ENCODE measurements at places on chromosomes 4 and X. TPM values are rescaled to one million over a fixed set of nuclear protein-coding genes. Genes with fewer than 3 reads are reported as not detected.

GRCh38 chrX:44042751-44043150, 69.6 kb upstream of the NDP start:
- H3K27ac ChIP-seq, result no peak overlapping the region
- DNase-seq, result no peak
- H3K27me3 ChIP-seq, result no peaks in the 10 kb centered on the region
- H3K4me3 ChIP-seq, result no peak overlapping the region

DNA sequence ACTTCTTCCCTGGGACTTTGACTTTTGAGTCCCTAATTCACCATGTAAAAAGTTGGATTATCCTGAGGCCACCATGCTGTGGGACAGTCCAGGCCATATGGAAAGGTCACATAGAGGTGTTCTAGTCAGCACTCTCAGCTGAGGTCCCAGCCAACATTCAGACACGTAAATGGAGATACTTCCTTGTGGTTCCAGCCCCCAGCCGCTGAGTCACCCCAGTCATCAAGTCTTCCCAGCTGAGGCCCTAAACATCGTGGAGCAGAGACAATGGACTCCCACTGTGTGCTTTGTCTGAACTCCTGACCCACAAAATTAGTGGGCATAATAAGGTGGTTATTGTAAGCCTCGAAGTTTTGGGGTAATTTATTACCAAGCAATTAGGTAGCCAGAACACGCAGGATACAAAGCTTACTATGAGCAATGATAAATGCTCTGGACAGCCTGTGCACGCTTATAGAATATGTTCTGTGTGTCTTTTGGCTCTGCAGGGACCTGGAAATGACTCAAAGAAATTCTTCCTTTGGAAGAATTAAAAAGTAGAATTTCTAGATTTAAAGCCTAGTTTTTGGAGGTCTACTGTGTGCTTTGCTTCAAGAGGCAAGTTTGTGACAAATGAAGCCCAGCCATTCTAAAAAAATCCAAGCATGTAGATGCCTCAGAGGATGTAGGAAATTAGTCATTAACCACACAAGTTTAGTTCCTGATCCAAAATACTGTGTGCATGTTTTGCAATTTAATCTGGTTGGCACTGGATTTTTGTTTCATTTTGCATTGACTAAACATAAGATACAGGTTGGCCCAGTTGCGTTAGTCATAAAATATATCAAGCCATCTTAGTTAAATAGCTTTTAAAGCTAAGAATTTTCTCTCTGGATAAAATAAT, 33.2 kb upstream of the SLC9A7 start:
- H3K27me3 ChIP-seq, result no peaks in the 10 kb centered on the region
- H3K36me3 ChIP-seq, result no peaks in the 10 kb centered on the region
- peak; percentile 90 for DNase-seq
- H3K4me3 ChIP-seq, result peak overlapping the region; percentile 39
- peak overlapping the region; percentile 98 for H3K27ac ChIP-seq
- peaks cover 32% of the 10 kb centered on the region for H3K4me1 ChIP-seq

GRCh38 chrX:5324546-5324945, 904.1 kb downstream of the NLGN4X start:
- H3K27ac ChIP-seq, result no peak overlapping the region
- H3K27me3 ChIP-seq, result no peaks in the 10 kb centered on the region
- no peaks in the 10 kb centered on the region for H3K36me3 ChIP-seq
- H3K4me1 ChIP-seq, result no peaks in the 10 kb centered on the region

DNA sequence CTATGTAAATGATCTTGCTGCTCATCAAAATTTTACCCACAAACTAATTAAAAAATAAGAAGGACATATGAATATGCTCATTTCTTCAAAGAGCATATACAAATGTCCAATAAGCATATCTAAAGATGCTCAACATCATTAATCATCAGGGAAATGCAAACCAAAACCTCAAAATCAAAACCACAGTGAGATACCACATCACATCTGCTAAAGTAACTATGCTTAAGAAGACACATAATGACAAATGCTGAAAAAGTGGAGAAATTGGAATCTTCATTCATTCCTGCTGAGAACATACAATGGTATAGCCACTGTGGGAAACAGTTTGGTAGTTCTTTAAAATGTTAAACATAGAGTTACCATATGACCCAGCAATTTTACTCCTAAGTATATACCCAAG, 81.9 kb downstream of the AFF2 start:
- H3K4me1 ChIP-seq, result no peaks in the 10 kb centered on the region
- H3K4me3 ChIP-seq, result no peak overlapping the region
- H3K36me3 ChIP-seq, result no peaks in the 10 kb centered on the region

DNA sequence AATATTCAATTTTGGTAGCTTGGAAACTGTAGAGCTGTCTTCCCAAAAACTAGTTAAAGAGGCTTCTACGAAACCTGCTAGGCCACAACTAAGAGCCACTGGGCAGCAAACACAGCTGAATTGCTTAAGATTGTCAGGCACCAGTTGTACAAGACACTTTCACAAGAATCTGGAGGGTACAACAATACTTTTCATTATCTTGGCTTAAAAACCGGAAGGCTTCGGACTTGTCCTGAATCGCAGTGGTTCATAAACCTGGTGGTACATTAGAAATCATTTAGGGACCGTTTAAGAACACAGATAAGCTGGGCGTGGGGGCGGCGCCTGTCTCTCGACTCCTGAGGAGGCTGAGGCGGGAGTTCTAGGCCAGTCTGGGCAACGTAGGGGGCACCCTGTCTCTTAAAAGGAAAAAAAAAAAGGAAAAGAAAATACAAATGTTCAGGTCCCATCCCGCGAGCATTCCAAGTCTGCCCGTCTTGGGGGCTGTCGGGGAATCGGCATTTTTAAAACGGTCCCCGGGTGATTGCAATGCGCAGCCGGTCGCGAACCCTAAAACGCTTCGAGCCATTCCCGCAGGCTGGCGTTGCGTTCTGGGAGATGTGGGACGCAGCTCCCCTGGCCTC, 763 bp downstream of the PYURF start:
- peaks cover 20% of the 10 kb centered on the region for H3K4me1 ChIP-seq
- peak overlapping the region; percentile 73 for H3K27ac ChIP-seq
- peak overlapping the region; percentile 85 for H3K4me3 ChIP-seq

GRCh38 chr4:2915789-2916188, 47.4 kb downstream of the NOP14 start:
- no peak overlapping the region for H3K27ac ChIP-seq
- no peaks in the 10 kb centered on the region for H3K27me3 ChIP-seq
- DNase-seq, result no peak
- no peak overlapping the region for H3K4me3 ChIP-seq
- H3K4me1 ChIP-seq, result no peaks in the 10 kb centered on the region

DNA sequence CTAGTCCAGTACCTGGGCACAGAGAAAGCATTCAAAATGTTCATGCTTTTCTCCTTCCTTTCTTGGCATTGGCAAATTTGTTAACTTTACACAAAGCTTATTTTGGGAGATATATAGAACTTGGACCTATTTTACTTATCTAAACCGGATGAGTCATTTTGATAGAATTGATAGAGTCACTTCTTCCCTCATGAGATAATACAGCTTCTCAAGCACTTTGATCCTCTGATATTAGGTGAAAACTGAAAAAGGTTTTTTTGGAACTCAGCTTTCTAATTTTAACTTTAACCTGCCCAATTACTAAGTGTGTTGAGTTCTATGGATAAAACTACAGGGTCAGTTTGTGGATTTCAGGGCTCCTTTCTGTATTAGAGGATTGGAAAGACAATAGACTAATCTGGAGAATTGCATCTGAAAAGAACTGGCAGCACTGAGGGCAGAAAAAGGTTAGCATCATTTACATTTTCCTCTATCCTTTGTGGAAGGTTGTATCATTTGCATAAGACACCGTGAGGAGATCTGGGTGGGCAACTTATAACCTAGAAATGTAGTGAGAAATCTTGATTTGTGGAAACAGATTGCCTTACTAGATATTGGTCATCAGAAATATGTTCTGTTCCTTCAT, 2.4 kb downstream of the WDR44 start:
- no peak for DNase-seq
- peak overlapping the region; percentile 80 for H3K27ac ChIP-seq
- peaks cover 37% of the 10 kb centered on the region for H3K4me1 ChIP-seq
- H3K36me3 ChIP-seq, result no peaks in the 10 kb centered on the region
- H3K4me3 ChIP-seq, result peak overlapping the region; percentile 71

DNA sequence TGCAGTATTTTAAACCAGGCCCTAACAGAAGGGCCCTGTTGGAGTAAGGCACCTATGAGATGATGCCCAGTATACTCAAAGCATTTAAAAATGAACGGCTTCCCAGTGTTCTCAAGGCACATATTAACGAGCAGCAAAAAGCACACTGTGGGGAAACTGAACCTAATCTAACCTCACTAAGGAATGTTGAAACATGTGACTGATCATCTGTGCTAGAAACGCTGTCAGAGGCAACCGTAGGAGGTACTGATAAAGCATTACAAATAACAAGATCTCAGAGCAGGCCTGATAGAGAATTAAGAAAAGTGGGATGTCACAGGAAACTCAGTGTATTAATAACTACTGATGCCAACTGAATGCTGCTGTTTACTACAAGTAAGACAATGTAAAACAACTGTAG, 24.0 kb downstream of the ASB9 start:
- no peaks in the 10 kb centered on the region for H3K4me1 ChIP-seq
- H3K36me3 ChIP-seq, result no peaks in the 10 kb centered on the region
- DNase-seq, result no peak
- no peak overlapping the region for H3K4me3 ChIP-seq
- H3K27ac ChIP-seq, result no peak overlapping the region

- no peak for DNase-seq
- H3K4me3 ChIP-seq, result no peak overlapping the region
- no peak overlapping the region for H3K27ac ChIP-seq
- no peaks in the 10 kb centered on the region for H3K36me3 ChIP-seq
- H3K4me1 ChIP-seq, result no peaks in the 10 kb centered on the region
- no peaks in the 10 kb centered on the region for H3K27me3 ChIP-seq
Observed at GRCh38 chr4:28675582-28675981, 1814.9 kb downstream of the STIM2 start.

DNA sequence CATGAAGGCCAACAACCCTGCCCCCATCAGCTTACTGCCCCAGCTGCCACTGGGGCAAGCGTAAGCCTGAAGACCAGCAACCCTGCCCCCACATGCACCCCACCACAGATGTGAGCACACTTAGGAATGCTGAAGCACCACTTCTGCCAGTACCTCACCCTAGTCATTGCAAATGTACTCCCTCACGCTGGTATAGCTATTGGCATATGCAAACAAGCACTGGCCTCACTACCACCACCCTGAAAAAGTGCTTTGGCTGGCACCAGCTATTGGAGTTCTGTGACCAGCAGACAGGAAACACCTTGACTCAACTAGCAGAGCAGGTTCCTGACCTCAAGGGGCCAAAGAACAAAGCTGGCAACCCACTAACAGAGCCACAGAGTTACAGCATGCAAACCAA, 534.4 kb upstream of the POU3F4 start:
- H3K4me3 ChIP-seq, result no peak overlapping the region
- no peaks in the 10 kb centered on the region for H3K4me1 ChIP-seq
- DNase-seq, result no peak
- no peak overlapping the region for H3K27ac ChIP-seq
- H3K36me3 ChIP-seq, result no peaks in the 10 kb centered on the region
- H3K27me3 ChIP-seq, result no peaks in the 10 kb centered on the region

- no peak for DNase-seq
- no peaks in the 10 kb centered on the region for H3K27me3 ChIP-seq
- peaks cover 17% of the 10 kb centered on the region for H3K4me1 ChIP-seq
- H3K4me3 ChIP-seq, result no peak overlapping the region
- no peaks in the 10 kb centered on the region for H3K36me3 ChIP-seq
Observed at GRCh38 chr4:104752337-104752736, 257.6 kb upstream of the CXXC4 start.

DNA sequence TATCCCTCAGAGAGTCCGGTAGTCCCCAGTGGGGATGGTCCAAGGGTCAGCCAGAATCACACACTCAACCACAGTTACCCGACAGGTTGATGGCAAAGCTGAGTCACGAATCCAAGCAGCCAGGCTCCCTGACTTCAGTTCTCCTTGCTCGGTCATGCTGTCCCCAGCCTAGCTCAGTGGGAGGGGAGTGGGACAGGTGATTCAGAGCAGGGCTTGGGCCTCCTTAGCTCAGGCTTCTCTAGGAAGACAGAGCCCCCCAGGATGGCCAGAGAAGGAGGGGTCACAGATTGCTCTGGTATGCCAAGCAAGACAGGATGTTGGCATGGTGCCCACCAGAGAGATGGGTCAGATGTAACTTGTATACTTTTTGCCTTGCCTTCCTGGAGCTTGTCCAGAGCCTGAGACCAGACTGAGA, 66.5 kb downstream of the EFNB1 start:
- H3K27ac ChIP-seq, result no peak overlapping the region
- H3K4me1 ChIP-seq, result peaks cover 7% of the 10 kb centered on the region
- no peaks in the 10 kb centered on the region for H3K36me3 ChIP-seq
- 0 out of 2 replicates have a peak, but pooled peaks cover under 1% of the 10 kb centered on the region for H3K27me3 ChIP-seq

DNA sequence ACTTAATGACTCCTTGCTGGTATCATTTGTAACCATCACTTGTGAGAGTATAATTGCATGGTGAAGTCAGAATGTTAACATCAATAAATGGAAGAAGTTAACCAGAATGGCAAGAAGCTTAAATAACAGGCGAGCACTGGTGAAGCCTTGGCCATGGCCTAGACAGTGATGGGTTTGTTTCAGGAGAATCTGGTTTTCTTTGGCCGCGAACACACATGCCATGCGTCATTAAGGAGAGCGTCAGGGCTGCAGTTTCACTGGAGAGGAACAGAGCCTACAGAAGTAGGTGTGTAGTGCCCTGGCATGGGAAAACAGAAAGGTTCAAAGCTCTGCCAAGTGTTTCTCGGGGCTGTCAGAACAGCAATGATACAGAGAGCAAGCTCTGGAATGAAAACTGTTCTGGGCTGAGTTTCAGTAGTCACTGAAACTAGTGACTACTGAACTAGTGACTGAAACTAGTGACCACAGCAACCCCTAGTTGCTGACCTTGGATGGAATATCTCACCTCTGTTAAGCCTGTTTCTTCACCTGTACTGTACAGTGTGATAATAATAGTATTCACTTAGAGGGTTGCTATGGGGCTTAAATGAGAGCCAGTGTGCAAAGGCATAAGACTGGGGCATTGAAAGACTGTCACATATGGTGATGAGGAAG, 93.8 kb downstream of the C4orf51 start:
- H3K36me3 ChIP-seq, result no peaks in the 10 kb centered on the region
- H3K4me1 ChIP-seq, result no peaks in the 10 kb centered on the region
- no peaks in the 10 kb centered on the region for H3K27me3 ChIP-seq
- H3K4me3 ChIP-seq, result no peak overlapping the region
- DNase-seq, result no peak
- no peak overlapping the region for H3K27ac ChIP-seq

DNA sequence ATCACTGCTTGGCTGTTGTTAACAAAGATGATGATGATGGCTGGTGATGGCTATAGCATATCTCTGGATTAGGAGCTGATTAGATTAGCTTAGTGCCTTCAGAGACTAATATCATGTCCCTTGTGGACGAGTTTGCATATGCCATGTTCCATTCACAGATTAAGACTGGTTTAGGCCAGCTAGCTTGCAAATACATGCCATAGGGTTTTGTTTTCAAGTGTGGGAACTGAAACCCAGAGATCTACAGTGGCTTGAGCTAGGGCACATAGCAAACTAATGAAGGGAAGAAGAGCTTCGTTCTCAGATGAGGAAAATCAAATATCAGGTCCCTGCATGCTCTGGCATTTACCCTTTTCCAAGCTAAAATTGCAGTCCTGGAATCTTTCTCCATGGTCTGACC, 492.3 kb downstream of the MAGEE1 start:
- DNase-seq, result no peak
- H3K27me3 ChIP-seq, result no peaks in the 10 kb centered on the region

Gene NIPAL1
- 7.0 TPM for total RNA-seq

Gene TRPC5OS
- not detected for total RNA-seq

Gene ZNF630
- total RNA-seq, result 2.3 TPM

Gene CXCL5
- total RNA-seq, result not detected

Gene PABPC1L2A
- total RNA-seq, result not detected

Gene FGG
- not detected for total RNA-seq

Gene F8A2
- not detected for total RNA-seq

Gene CT55
- not detected for total RNA-seq

Gene TRIM75
- not detected for total RNA-seq

Measured in PC-9 (cell line).